ENCODE measurements at places on chromosomes 4 and X.

GRCh38 chr4:8676676-8677075 is 84.1 kb downstream of the CPZ start:
- no peak for DNase-seq

GRCh38 chr4:113563691-113564378 is 197.7 kb downstream of the CAMK2D start:
- no peak for DNase-seq

DNA sequence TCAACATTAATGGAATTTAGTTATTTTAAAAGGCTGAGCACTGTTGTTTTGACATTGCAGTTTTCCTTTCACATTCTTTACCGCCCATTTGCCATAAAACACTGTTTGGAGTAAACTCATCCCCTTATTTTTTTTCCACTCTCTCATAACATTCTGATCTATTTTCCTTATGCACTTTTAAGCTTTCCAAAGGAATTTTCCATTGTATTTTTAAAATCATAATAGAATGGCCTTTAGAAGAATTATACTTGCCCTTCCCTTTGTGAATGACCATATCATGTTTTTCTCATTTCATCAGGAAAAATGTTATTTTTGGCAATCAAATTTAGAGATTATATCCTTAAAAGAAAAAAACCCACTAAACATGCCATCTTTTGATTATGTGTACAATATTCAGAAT is 1074.2 kb downstream of the STIM2 start:
- DNase-seq = no peak

GRCh38 chr4:188246488-188246887 is 107.2 kb downstream of the TRIML1 start:
- DNase-seq = no peak

Data from HTR-8/SVneo (cell line).